Stimulated activated CD8-positive, alpha-beta memory T cell treated with anti-CD3 and anti-CD28 coated beads, Interleukin-15, amount 100 ng/mL, for 4 hours (primary cell): ENCODE measurements at places on chromosomes 4 and X.
A peak's percentile ranks its signal among the peaks of the same experiment; 100 is the strongest.

GRCh38 chr4:6720202-6720699 is 4.3 kb downstream of the BLOC1S4 start:
- DNase-seq: peak; percentile 57

- DNase-seq: no peak
These were observed 13.9 kb downstream of the CDS1 start for GRCh38 chr4:84596826-84597225.

- DNase-seq: no peak
These were observed 327.5 kb upstream of the IGFBP7 start for GRCh38 chr4:57437649-57438048.

- no peak for DNase-seq
These were observed 98.8 kb upstream of the NOCT start for GRCh38 chr4:138916763-138917162.

GRCh38 chrX:13778916-13779315 is 38.0 kb downstream of the GPM6B start:
- DNase-seq: no peak
